Fibroblast of lung (primary cell): ENCODE measurements at places on chromosomes 16 and 17. TPM values are rescaled to one million over a fixed set of nuclear protein-coding genes. Genes with fewer than 3 reads are reported as not detected.

- H3K27ac ChIP-seq = no peak overlapping the region
- DNase-seq = peak; percentile 64
- no peaks in the 10 kb centered on the region for H3K27me3 ChIP-seq
- peaks cover 3% of the 10 kb centered on the region for H3K36me3 ChIP-seq
These were observed 7.8 kb upstream of the RNASEK start for GRCh38 chr17:7004398-7005253.

DNA sequence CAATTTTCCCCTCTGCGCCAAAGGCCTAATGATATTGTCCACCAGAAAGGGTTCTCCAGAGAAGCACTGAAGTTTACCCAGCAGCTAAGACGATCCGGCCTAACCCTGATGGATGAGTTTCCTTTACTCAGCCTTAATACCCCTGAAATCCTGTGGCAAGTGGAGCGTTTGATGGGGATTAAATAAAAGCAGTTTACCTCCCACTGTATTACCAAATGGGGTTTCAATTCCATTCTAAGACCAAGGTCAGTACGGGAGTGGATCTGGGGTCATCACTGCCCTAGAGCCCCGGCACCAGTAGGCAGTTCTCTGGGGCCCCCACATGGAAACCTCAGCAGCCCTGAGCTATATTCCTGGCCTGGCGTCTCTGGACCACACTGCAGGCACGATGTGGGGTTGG lies 97.1 kb upstream of the NOL11 start:
- no peaks in the 10 kb centered on the region for H3K4me1 ChIP-seq
- no peaks in the 10 kb centered on the region for H3K27me3 ChIP-seq
- DNase-seq = no peak
- no peaks in the 10 kb centered on the region for H3K36me3 ChIP-seq
- H3K4me3 ChIP-seq = no peak overlapping the region

GRCh38 chr17:17910060-17910459 lies 62.1 kb downstream of the TOM1L2 start:
- H3K36me3 ChIP-seq = no peaks in the 10 kb centered on the region
- H3K4me1 ChIP-seq = peaks cover 14% of the 10 kb centered on the region
- H3K27ac ChIP-seq = no peak overlapping the region
- no peak overlapping the region for H3K4me3 ChIP-seq
- no peak for DNase-seq

- no peak within 1 kb of the TSS for H3K27ac ChIP-seq
- H3K27me3 ChIP-seq = no peaks in the 10 kb centered on the region
- no peaks in the 10 kb centered on the region for H3K36me3 ChIP-seq
- DNase-seq = no peak
- no peak within 1 kb of the TSS for H3K4me3 ChIP-seq
These were observed at the start of gene TAT for GRCh38 chr16:71576971-71577370. Gene TAT (minus strand): TSS chr16:71577092. CDS start chr16:71576415, 677 bp downstream.

- no peaks in the 10 kb centered on the region for H3K27me3 ChIP-seq
- H3K4me1 ChIP-seq = no peaks in the 10 kb centered on the region
- DNase-seq = no peak
- H3K4me3 ChIP-seq = no peak overlapping the region
These were observed 34.4 kb downstream of the GPRC5B start for GRCh38 chr16:19850131-19850817.

DNA sequence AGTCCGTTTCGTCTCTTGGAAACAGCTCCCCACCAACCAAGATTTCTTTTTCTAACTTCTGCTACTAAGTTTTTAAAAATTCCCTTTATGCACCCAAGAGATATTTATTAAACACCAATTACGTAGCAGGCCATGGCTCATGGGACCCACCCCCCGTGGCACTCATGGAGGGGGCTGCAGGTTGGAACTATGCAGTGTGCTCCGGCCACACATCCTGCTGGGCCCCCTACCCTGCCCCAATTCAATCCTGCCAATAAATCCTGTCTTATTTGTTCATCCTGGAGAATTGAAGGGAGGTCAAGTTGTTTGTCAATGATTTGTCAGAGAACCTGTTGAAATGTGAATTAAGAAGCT lies 48.2 kb downstream of the IL21R start:
- H3K4me1 ChIP-seq = peaks cover 6% of the 10 kb centered on the region
- H3K27ac ChIP-seq = no peak overlapping the region
- H3K36me3 ChIP-seq = no peaks in the 10 kb centered on the region
- H3K27me3 ChIP-seq = no peaks in the 10 kb centered on the region
- no peak overlapping the region for H3K4me3 ChIP-seq

DNA sequence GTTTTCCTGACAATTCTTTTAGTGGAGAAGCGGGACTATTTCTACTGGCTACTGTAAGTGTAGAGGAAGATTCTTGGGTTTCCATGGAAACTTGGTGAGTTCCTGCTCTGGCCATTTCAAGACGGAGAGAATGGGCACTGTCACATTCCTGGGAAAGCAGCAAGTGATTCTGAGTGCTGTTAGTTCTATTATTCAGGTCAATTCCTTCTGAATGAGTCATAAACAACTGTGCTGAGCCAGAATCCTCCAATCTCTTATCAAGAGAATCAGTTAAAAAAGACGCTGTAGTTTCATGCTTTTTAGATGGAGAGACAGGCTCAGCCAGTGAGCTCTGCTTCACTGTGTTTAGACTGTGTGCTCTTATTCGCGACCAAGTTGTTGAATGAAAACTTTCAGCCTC lies 19.6 kb downstream of the AKAP10 start:
- peaks cover 3% of the 10 kb centered on the region for H3K4me1 ChIP-seq
- peak overlapping the region; percentile 69 for H3K27ac ChIP-seq
- peak; percentile 80 for DNase-seq
- H3K27me3 ChIP-seq = no peaks in the 10 kb centered on the region
- no peak overlapping the region for H3K4me3 ChIP-seq

GRCh38 chr17:8123695-8124349 lies at the start of gene HES7:
Gene HES7 (minus strand): TSS chr17:8124106. CDS start chr17:8124084, 22 bp downstream.
- peaks cover 5% of the 10 kb centered on the region for H3K4me1 ChIP-seq
- DNase-seq = peak; percentile 49
- peak within 1 kb of the TSS; percentile 42 for H3K27ac ChIP-seq

- no peaks in the 10 kb centered on the region for H3K4me1 ChIP-seq
- H3K36me3 ChIP-seq = peaks cover 2% of the 10 kb centered on the region
- DNase-seq = peak; percentile 9
- no peak overlapping the region for H3K4me3 ChIP-seq
- H3K27ac ChIP-seq = no peak overlapping the region
- no peaks in the 10 kb centered on the region for H3K27me3 ChIP-seq
These were observed 6.0 kb upstream of the CHD3 start for GRCh38 chr17:7882629-7883028.

DNA sequence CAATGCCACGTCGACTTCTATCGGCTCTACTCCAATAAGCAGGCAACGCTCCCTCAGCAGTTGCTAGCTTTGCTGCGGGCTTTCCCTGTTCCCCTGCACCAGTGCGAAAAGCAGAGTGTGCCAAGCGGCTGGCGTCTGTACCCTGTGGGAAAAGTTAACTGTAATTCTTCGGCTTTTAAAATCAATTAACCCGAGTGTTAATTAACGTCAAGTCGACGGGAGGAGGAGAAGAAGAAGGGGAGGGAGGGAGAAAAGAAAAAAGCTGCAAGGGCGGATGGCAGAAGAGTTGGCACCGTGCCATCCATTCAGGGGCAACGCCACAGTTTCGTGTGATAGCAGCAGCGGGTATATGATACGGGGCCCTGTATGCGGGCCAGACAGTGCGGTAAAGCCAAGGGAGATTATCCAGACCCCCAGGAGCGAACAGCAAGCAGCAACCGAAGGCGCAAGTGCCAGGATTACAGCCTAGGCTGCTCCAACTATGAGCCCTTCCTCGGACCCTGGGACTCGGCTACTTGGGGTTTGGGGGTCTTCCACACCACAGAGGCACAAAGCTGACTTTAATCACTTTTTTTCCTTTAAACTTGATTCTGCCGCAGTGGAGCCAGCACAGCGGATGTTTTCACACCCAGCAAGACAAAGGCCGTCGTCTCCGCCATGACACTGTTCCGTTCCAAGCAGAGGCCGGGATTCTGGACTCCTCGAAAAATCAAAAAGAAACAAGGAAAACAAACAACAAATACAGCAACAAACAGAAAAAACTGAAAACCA lies 253.8 kb upstream of the PMFBP1 start:
- H3K27ac ChIP-seq = no peak overlapping the region
- DNase-seq = no peak
- H3K36me3 ChIP-seq = no peaks in the 10 kb centered on the region
- H3K4me3 ChIP-seq = no peak overlapping the region

The RBBP6 gene
- 16.4 and 16.8 TPM in 2 replicates for total RNA-seq

The GLP2R gene
- not detected in 2 replicates for total RNA-seq

The CDRT15 gene
- not detected in 2 replicates for total RNA-seq

The HASPIN gene
- 0.51 and 2.0 TPM in 2 replicates for total RNA-seq

The ANKRD40CL gene
- total RNA-seq = under 0.01 TPM in 1 of 2 replicates, not detected in the other
